Pancreas (tissue), 10 donors: ENCODE measurements at places on chromosomes 12 and 14. TPM values are rescaled to one million over a fixed set of nuclear protein-coding genes. Genes with fewer than 3 reads are reported as not detected.

CNTN1 gene
- 6.6 TPM for total RNA-seq

RNASE3 gene
- total RNA-seq = not detected

GDF11 gene
- total RNA-seq = 1.5 TPM

BTBD7 gene
- 14.6 TPM for total RNA-seq

SDR39U1 gene
- total RNA-seq = 31.5 TPM

USP44 gene
- total RNA-seq = 2.4 TPM
